A673 (cell line): ENCODE measurements at places on chromosomes 3 and 15.
A peak's percentile ranks its signal among the peaks of the same experiment; 100 is the strongest.

DNA sequence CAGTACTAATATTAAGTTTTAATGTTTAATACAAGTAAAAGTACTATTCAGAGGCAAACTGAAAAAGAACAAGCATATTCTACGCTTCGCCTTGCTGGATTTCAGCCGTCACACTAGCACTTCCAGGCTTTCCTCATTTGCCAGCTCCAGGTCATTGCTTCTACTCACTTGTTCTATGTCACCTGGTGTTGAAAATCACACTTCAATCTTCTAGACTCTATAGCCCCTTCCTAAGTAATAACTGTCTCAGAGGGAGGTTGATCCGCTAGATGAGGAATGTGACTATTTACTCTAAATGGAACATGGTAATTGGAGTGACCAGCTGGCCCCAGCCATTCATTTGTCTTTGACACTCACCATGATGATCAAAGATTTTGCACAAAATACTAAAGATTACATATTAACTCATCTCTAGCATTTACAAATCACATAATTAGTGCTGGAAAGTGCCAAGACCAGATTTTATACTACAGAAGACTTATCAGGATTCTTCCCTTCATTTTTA is 92.0 kb downstream of the GAP43 start:
- no peak for DNase-seq

DNA sequence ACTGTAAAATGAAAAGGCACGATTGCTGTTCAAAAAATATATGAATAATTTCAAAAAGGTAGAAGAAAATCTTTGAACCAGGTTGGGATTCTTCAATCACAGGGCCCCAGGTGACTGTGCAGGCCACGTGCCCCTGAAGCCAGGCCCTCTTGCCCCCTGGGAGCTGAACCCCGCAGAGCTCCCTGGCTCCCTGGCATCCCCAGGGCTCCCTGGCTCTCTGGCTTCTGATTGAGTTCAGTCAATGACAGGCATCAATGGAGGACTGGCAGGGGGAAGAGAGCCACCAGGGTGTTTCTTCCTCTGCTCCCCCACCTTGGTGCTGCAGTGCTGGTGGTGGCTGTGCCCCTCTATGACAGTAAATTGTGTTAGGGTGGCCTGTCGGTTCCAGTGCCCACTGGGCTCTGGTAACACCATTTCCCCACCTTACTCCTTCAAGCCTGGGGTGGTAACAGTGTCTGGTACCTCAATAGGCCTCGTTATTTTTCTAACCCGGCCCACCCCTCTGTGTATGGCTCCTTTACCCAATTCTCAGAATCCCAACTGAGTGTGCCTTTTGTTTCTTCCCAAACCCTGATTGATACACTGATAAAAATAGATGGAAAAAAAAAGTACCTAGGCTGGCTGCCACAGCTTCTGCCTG is 62.6 kb downstream of the STARD5 start:
- DNase-seq: no peak

GRCh38 chr3:194685065-194685717 is 492 bp upstream of the FAM43A start:
- no peak for DNase-seq

DNA sequence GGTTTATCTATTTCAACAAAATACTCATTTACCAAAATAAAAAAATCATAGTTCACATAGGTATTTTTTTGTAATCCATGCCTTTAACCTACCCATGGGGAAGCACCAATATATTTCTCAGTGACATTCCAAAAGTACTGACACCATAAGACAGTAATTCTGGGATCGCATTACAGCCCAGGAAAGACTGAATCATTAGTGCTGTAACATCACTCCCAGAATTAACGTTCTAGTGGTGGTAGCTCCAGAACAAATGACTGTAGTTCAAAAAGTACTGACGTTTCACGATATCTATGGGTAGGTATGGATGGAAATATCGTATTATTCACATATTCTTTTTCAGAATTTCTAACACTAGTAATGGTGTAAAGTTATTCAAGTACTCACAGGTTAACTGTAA is 54.3 kb upstream of the NEK10 start:
- DNase-seq: no peak

DNA sequence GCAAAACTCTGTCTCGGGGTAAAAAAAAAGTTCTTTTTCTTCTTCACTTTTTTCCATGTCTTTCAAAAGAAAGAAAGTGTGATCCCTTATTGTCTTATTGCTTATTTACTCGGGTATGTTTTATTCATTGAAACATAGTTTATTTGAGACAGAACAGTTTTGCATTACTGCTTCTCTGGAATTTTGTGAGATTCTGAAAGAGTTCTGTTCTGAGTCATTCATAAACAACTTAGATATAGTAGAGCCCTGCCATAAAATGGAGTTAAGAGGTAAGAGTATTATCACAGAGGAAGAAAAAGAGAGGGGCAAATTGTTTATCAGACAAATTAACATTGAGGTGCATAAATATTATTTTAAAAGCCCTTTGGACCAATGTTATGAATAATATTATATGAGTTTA is 522.2 kb downstream of the ROBO2 start:
- no peak for DNase-seq

DNA sequence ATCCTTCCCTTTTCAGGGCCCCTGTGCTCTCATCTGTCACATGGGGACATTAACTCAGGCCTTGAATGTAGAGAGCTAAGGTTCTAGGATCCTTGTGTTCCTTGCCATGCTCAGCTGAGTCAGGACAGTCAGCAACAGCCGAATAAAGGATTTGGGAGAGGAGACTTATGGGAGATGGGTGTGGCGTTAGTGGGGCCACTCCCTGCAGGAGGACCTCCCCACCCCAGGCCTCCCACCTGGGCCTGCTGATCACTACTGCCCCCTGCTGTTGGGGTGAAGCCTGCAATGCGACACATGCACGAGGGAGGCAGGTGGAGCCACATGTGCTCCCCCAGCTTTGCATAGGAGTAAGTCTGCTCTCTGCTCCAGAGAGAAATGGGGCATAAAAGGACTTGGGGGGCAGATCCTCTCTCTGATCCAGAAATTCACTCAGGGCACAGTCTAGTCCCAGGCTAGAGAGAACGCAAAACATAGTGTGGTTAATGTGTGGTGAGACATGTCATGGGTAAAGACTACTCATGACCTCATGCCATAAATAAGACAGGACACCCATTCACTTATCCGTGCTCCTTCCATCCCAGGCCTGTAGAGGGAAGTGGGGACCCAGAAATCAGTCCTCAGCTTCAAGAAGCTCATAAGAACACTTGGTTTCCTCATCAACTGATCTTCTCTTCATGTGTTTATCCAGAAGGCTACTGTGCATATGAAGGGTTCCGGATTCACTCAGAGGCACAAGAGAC is 19.4 kb downstream of the RBP1 start:
- DNase-seq: peak; percentile 51

GRCh38 chr3:184734903-184735701 is 23.2 kb upstream of the MAGEF1 start:
- no peak for DNase-seq

GRCh38 chr15:64574301-64575017 is 114.1 kb downstream of the ZNF609 start:
- DNase-seq: peak; percentile 74

- no peak for DNase-seq
Measured at GRCh38 chr3:133474817-133475216, 75.0 kb downstream of the BFSP2 start.

GRCh38 chr3:99586701-99587100 is 51.7 kb upstream of the COL8A1 start:
- DNase-seq: no peak

GRCh38 chr15:40115670-40116093 is 7.0 kb upstream of the BMF start:
- DNase-seq: no peak

GRCh38 chr15:60255390-60255789 is 142.4 kb downstream of the ANXA2 start:
- DNase-seq: peak; percentile 7

- DNase-seq: no peak
Measured at GRCh38 chr3:24648063-24648462, 153.4 kb upstream of the THRB start.

- DNase-seq: no peak
Measured at GRCh38 chr3:153293265-153293664, 131.2 kb downstream of the RAP2B start.

- DNase-seq: no peak
Measured at GRCh38 chr3:78881501-78881900, 886.3 kb downstream of the ROBO1 start.

DNA sequence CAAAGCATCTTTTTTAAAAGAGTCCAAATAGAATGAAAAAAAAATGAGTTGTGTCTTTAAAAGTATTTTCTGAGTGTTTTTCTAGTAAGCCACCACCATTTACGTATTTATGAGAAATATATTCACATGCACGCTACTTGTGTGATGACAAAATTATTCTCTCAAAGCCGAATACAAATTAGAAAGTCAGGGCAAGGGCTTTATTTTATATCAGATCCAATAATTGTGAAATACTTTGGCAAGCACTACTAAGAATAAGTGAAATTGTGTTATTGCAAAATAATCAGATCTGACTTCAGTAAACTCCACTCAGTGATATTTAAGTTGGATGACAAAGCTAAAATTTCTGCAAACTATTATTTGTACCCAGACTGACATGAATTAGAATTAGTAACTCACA is 589.3 kb upstream of the KCNMB2 start:
- DNase-seq: no peak

DNA sequence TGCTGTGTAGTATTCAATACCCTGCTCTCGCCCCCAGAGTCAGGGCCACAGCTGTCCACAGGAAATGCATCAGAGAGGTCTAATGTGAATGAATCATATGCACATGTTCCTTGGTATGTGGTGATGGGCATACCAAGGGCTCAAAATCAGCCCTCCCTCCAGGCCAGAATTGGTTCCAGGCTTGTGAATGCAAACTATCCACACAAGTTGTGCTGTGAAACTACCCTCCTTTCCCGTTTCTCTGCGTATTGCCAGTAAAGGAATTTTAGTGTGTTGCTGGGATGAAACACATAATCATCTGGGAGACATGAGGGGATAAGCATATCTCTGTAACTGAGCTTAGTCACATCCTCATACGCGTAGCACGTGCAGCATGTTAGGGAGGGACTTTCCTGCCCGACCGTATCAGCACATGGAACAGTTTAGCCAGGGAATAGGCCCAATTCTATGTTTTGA is 9.2 kb upstream of the MME start:
- DNase-seq: no peak

- no peak for DNase-seq
Measured at GRCh38 chr3:170055209-170055608, 17.4 kb downstream of the GPR160 start.

DNA sequence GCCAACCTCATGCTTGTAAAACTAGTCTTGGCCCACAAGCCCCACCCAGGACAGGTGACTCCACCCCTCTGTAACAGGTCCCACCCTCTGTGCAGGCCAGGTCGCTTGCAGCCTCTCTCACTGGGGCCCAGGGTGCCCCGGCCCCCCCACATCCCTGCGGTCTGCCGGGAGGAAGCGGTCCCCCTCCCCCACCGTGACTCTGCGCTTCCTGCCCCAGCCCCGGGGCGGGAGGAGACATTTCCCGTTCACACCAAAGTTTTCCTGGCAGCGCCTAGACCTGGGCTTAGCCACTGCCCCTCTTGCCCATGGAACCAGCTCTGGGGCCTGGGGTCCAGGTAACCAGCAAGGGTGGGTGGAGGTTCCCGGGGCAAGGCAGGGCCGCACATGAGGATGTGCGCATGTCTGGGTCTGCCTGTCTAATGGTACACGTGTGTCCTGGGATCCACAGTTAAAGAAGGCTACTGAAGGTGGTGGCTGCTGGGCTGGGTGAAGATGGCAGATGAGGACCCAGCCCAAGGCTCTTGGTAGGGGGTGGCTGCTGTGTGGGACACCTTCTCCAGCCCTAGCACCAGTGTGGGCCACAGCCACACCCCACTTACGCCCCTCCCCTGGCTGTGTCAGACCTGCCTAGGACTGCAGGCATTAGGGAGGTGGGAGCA is 8.4 kb downstream of the NBEAL2 start:
- DNase-seq: no peak

GRCh38 chr15:37108381-37109167 is 8.2 kb upstream of the MEIS2 start:
- no peak for DNase-seq

- peak; percentile 31 for DNase-seq
Measured at GRCh38 chr15:99566157-99566897, 543 bp downstream of the MEF2A start.

GRCh38 chr15:74809956-74810355 is 2.7 kb upstream of the LMAN1L start:
- no peak for DNase-seq

DNA sequence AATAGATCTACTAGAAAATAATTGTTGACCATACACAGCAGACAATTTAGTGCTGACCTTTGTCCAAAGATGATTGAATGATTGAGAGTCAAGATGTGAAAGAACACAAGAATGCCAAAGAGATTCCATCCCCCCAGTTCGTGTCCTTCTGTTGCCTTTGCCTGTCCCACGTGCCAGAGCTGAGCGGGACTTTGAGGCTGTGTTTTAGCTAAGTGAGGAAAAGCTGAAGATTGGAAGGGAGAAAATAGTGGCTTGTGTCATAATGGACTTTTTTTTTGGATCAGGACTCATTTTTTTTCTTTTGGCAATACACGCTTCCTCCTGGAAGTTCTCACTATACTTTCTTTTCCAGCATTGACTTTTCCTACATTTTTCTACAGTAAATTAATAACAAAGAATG is 206.6 kb upstream of the MDFIC2 start:
- no peak for DNase-seq

DNA sequence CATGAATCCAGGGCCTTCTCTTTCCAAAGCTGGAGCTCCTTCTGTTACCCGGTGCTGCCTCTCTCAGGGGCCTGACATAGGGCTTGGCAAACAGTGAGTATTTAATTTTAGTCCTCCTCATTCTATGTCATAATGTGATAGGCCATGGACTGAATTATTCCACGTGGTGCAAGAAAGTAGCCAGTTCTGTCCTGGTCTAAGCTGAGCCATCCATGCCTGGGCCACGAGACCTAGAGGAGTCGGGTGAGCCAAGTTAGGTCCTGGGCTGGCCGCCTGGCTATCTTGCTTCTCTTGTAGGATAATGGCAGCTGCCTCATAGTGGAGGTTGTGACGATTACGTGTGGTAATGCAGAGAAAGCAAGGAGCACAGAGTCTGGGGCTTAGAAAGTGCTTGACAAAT is 170.6 kb downstream of the FAM43A start:
- DNase-seq: no peak

- peak; percentile 42 for DNase-seq
Measured at GRCh38 chr3:48429317-48429959, 448 bp downstream of the PLXNB1 start.

GRCh38 chr3:40800343-40800742 is 275.6 kb downstream of the ZNF621 start:
- DNase-seq: no peak

- no peak for DNase-seq
Measured at GRCh38 chr3:48644898-48645760, 9.9 kb upstream of the SLC26A6 start.

DNA sequence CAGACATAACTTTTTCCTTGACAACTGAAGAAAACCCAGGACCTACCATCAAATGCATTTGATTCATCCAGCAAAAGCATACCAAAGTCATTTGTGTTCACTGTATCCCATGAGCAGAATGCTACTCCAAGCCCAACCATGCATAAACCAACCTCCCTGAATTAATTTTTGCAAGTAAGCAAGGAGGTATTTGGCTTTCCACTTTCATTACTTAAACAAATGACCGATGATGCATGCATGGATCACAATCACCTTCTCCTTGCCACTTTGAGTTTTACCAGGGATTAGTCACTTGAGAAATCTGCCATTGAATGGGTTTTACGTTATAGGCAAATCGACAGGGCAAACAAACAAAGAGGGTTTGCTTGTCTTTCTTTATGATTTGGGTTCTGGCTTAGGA is 214.8 kb downstream of the FMN1 start:
- DNase-seq: no peak
